ENCODE measurements at places on chromosomes 11 and 22.
A peak's percentile ranks its signal among the peaks of the same experiment; 100 is the strongest.

DNA sequence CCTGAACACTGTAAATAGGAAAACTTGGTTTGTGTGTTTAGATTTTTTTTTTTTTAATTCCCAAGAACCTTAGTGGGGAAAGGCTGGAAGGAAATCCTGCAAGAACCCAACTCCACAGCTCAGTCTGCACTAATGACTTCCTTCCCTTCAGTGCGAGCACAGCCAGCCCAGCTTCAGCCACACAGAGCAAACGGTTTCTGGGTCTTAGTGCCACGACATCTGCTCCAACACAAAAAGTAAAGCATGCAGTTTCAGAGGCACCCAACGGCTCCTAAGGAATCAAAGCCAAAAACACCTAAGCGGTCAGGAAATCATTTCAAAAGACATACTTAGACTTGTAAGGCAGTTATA lies 236.1 kb downstream of the TTC28 start:
- DNase-seq: peak; percentile 92

- DNase-seq: no peak
Measured at GRCh38 chr11:19253153-19253745, 12.5 kb upstream of the E2F8 start.

GRCh38 chr11:62926680-62927455 lies 5.7 kb upstream of the CHRM1 start:
- DNase-seq: no peak

DNA sequence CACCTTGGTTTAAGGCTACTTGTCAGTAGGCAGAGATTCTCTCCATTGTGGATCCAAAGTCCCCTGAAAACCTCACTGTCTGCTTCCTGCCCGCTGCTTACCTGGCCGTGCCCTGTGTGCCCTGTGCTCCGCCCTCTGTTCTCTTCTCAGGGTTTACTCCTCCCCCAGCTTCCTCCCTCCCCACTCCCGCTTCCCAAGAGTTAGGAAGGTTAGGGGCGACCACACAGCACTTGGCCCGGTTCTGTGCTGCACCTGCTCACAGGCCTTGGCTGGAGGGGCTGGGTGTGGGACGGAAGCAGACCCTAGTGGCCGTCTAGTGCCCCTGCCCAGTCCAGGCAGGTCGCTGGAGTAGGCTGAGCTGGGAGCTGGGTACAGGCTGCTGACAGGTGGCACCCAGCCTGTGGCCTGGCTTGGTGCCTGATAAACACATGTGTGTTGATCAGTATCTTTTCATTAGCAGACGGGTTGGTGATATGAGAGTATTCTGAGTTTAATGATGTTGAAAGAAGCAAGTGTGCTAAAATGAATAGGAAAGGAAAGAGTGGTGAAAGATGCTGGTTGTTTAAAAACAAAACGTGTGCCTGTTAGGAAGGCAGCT lies 40.5 kb downstream of the GRAMD4 start:
- no peak for DNase-seq

DNA sequence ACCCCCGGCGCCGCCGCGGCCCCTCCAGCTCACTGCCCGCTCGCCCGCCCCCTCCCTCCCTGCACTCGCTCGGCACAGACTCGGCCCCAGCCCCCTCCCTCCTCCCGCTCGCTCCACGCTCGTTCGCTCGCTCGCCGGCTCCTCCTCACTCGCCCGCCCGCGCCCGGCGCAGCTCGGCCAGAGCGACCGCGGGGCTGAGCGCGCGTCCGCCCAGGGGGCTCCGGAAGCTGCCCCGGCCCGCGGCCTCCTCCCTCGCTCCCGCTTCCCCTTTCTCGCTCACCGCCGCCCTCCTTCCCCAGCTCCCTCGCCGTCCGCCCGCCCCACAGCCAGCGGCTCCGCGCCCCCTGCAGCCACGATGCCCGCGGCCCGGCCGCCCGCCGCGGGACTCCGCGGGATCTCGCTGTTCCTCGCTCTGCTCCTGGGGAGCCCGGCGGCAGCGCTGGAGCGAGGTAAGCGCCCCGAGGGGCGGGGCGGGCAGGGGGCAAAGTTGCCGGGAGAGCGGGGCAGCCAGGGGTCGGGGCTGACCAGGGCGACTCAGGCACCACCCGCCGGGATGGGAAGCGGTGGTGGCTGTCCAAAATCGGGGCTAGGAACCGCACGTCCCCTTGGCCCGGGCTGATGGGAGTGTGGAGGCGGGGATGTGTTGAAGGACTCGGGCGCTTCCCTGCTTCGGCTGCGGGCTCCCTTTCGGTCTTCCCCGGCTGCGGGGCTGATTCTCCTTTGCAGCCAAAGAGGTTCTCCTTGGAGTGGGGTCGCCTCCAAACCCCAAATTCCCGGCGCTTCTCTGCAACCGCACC lies at the start of gene SEZ6L:
Gene SEZ6L (plus strand): TSS at position 148 of the 797 bp plus-strand sequence. CDS start 208 bp downstream, at position 356.
- DNase-seq: peak; percentile 8

DNA sequence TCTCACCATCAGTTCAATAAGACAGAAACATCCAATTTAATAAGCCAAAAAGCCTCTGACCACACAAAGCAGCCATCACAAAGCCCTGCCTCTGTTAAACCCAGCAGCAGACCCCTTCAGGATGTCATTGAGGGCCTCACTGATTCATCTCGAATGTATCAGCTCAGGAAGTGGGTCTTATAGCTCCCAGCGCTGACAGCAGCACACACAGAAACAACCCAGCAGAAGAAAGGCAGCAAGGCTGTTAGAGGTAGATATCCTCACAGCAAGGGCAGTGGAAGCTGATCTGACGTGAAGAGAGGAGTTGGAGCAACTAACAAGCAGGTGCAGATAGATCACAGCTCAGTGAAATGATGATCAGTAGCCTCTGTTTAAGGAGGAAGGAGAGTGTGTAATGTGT lies 86.2 kb upstream of the NCAM1 start:
- no peak for DNase-seq

DNA sequence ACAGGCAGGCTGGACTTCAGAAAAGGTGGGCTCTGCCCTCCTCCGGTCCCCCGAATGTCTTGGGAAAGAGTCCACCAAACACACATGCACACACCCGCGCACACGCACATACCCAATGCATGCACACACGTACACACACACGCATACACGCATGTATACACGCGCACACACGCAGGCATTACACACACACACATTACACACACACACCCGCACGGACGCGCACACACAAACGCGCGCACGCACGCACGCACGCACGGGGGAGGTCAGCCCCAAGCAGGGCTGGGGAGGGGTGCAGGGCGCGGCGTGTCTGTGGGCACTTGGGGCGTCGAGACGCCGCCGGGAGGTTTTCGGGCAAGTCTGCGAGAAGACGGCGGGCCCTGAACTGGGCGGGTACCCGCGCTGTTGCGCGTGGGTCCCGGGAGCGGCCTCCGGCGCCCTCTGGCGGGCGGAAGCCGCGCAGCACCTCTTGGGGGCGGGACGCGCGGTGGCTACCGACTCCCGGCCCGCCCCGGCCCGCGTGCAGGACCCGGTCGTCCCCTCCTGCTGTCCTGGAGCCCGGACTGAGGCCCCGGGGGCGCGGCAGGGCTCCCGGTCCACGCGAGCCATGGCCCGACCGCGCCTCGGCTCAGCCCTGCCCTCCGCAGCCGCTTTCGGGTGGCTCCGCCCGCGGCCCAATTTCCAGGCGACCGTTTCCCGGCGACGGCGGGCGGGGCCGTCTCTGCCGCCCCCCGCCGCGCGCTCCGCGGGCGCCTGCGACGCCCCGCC lies 3.6 kb downstream of the SEPTIN5 start:
- peak; percentile 38 for DNase-seq

DNA sequence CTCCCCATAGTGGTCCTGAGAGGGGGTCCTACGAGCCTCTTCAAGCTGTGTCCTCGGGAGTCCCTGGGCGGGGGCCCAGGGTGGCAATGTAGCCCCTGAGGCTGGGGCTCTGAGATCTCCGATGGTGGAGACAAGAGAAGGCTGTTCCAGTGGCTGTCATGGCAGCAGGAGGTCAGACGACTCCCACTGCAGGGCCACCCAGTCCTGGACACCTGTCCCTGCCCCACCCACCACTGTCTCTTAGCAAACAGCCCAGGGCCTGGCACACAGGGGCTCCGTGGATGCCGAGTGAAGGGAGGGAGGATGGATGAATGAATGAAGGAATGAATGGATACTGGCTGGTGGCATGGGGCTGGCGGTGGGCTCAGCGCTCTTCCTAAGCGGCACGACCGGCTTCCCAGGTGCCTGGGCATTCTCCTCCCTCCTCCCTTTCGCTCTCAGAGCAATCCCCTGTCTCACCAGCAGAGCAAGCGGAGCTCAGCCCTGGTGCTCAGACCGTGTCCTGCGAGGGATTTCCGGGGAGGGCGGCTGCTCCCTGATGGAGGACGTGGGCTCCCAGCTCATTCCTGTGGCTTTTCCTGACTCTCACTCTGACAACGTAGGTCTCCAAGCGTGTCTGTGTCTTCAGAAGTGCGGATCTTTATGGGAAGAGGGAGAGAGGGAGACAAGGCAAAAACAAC lies 1272.6 kb downstream of the BRD1 start:
- no peak for DNase-seq

GRCh38 chr22:22936915-22937656 lies 49.5 kb downstream of the IGLL5 start:
- DNase-seq: no peak

DNA sequence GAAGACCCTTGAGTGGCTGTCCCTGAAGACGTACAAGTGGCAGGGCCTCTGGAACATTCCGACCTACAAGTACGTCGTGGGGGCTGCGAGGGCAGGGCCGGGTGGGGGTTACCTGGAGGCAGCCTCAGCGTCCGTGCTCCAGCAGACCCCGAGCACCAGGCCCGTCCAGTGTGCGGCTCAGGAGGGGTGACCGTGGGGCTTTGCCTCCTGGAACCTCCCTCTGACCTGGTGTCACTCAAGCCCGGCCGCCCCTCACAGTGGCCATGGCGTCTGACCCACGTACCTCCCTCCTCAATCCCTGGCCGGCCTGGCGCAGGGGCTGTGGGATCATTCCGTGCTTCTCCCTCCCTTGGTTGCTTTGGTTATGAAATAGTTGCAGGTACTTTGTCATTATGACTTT lies 18.5 kb downstream of the RNH1 start:
- no peak for DNase-seq

DNA sequence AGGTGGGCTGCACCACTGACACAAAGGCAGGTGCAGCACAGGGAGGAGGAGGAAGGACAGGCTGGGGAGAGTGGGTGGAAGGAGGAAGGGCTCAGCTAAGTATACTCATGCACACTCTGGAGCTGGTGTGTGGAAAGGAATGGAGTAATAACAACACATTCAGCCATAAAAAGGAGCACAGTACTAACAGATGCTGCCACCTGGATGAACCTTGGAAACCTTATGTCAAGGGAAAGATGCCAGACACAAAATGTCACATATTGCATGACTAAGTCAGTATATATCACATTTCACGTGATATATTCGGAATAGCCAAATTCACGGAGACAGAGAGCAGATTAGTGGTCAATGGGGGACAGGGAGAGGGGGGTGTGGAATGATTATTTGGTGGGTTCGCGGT lies 389.6 kb upstream of the SYN3 start:
- no peak for DNase-seq

- DNase-seq: peak; percentile 64
Measured at GRCh38 chr22:19178657-19179496, at the start of gene SLC25A1. TSS of gene SLC25A1 (minus strand) at chr22:19178736. CDS start at chr22:19178673, 63 bp downstream.

DNA sequence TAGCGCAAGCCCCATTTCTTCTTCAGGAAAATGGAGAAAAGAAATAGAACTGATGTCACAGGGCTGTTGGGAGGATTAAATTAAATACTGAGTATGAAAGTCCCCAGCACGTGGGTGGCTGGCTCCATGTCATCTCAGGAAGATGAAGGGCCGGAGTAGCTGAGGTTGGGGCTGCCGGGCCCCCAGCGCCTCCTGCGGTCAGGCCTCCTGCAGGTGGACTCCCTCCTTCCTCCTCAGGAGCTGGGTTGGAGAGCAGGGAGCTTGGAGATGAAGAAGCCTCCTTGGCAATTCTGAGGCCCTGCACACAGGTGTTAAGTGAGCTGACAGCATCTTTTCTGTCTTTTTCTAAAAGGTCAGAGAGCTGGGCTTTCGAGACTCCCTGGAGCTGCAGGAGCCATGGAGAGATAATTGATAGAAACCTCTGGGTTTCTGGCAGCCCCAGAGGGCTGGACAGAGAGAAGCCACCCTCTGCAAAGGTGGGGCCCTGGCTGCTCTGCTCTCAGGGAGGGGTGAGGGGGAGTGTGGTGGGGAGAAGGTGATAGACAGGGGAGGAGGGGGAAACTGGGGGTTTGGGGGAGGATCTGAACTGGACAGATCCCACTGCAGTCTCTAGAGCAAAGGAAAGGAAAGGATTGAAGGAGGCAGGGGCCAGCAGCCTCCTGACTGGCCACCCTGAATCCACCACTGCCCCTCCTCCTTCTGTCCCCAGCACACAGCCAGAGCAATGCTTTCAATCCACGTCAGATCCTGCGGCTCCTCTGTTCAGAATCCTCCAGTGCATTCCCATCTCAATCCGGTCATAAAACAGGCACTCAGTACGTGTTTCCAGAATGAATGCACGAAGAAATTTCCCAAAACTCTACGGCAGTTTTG lies 210.8 kb downstream of the CEP164 start:
- DNase-seq: no peak

- no peak for DNase-seq
Measured at GRCh38 chr22:47600281-47600680, 837.8 kb downstream of the TBC1D22A start.

GRCh38 chr22:40224702-40225101 lies 47.0 kb downstream of the TNRC6B start:
- DNase-seq: no peak

- no peak for DNase-seq
Measured at GRCh38 chr11:3920148-3920852, 64.8 kb downstream of the STIM1 start.

- DNase-seq: no peak
Measured at GRCh38 chr11:95548416-95548815, 241.2 kb downstream of the FAM76B start.

DNA sequence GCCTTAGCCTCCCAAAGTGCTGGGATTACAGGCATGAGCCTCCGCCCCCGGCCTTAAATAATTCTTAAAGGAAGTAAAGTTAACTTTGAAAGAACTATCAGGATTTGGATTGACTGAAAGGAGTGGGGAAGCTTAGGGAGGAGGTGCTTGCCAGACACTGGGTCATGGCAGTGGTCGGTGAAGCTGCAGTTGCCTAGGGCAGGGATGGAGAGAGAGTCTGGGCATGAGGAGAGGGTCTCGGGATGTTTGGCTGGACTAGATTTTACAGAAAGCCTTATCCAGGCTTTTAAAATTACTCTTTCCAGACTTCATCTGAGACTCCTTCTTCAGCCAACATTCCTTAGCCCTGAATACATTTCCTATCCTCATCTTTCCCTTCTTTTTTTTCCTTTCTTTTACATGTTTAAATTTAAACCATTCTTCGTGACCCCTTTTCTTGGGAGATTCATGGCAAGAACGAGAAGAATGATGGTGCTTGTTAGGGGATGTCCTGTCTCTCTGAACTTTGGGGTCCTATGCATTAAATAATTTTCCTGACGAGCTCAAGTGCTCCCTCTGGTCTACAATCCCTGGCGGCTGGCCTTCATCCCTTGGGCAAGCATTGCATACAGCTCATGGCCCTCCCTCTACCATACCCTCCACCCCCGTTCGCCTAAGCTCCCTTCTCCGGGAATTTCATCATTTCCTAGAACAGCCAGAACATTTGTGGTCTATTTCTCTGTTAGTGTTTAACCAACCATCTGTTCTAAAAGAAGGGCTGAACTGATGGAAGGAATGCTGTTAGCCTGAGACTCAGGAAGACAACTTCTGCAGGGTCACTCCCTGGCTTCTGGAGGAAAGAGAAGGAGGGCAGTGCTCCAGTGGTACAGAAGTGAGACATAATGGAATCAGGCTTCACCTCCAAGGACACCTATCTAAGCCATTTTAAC lies at the start of gene NNMT:
Gene NNMT (plus strand): TSS at position 724 of the 929 bp plus-strand sequence. CDS start 158 bp downstream, at position 882.
- no peak for DNase-seq

All from Kasumi-1 (cell line).